Calu3 (cell line): ENCODE measurements at places on chromosomes 6 and 20.
A peak's percentile ranks its signal among the peaks of the same experiment; 100 is the strongest.

- peaks cover 58% of the 10 kb centered on the region for H3K36me3 ChIP-seq
- peak overlapping the region; percentile 99 for H3K27ac ChIP-seq
- H3K4me3 ChIP-seq = peak overlapping the region; percentile 77
- peaks cover 48% of the 10 kb centered on the region for H3K4me1 ChIP-seq
- peak; percentile 77 for DNase-seq
Measured at GRCh38 chr20:62066339-62066982, 780 bp upstream of the TAF4 start.

DNA sequence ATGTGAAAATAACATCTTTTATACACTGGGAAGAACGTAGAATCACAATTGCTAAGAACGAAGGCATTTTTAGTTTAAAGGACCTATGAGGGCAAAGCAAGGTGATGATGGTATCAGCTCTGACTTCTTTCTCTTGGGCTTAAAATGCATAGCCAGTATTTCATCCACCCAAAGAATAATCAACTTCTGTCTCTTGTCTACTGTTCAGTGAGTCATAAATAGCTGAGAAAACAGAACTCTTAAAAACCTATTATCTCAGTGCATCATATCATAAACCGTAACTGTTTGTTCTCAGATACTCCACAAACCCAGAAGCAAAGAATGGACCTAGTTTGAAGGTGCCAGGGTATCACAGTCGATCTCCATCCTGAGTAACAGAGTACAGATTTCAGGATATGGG lies 5.2 kb downstream of the PHF10 start:
- no peak for DNase-seq
- peaks cover 17% of the 10 kb centered on the region for H3K4me1 ChIP-seq
- no peak overlapping the region for H3K4me3 ChIP-seq
- H3K27ac ChIP-seq = no peak overlapping the region

GRCh38 chr6:29912840-29913239 lies 29.5 kb upstream of the HLA-A start:
- H3K4me1 ChIP-seq = peaks cover 28% of the 10 kb centered on the region
- no peak overlapping the region for H3K27ac ChIP-seq
- H3K36me3 ChIP-seq = no peaks in the 10 kb centered on the region
- no peak overlapping the region for H3K4me3 ChIP-seq
- peaks cover 45% of the 10 kb centered on the region for H3K27me3 ChIP-seq

- H3K27me3 ChIP-seq = no peaks in the 10 kb centered on the region
- no peak overlapping the region for H3K4me3 ChIP-seq
- no peaks in the 10 kb centered on the region for H3K4me1 ChIP-seq
Measured at GRCh38 chr6:93164781-93165180, 254.6 kb downstream of the EPHA7 start.

- no peaks in the 10 kb centered on the region for H3K27me3 ChIP-seq
- no peak overlapping the region for H3K27ac ChIP-seq
- no peak overlapping the region for H3K4me3 ChIP-seq
- DNase-seq = no peak
- H3K36me3 ChIP-seq = no peaks in the 10 kb centered on the region
Measured at GRCh38 chr6:77638129-77638830, 14.6 kb upstream of the MEI4 start.

- H3K4me1 ChIP-seq = no peaks in the 10 kb centered on the region
- no peak for DNase-seq
- peaks cover 10% of the 10 kb centered on the region for H3K36me3 ChIP-seq
- no peaks in the 10 kb centered on the region for H3K27me3 ChIP-seq
Measured at GRCh38 chr6:17494919-17495318, 101.5 kb downstream of the CAP2 start.

- H3K27me3 ChIP-seq = no peaks in the 10 kb centered on the region
- H3K4me1 ChIP-seq = peaks cover 15% of the 10 kb centered on the region
- DNase-seq = no peak
- no peak overlapping the region for H3K4me3 ChIP-seq
Measured at GRCh38 chr6:119514345-119514744, 164.8 kb upstream of the MAN1A1 start.

DNA sequence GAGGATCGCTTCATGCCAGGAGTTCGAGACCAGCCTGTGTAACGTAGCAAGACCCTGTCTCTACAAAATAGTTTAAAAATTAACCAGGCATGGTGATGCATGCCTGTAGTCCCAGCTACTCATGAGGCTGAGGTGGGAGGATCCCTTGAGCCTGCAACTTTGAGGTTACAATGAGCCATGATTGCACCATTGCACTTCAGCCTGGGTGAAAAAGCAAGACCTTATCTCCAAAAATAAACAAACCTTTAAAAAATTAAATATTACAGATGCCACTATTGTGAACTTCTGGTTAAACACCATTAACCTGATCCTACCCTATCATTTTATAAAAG lies 116.8 kb downstream of the ARHGAP18 start:
- no peak for DNase-seq
- no peaks in the 10 kb centered on the region for H3K4me1 ChIP-seq
- no peak overlapping the region for H3K27ac ChIP-seq
- H3K4me3 ChIP-seq = no peak overlapping the region

DNA sequence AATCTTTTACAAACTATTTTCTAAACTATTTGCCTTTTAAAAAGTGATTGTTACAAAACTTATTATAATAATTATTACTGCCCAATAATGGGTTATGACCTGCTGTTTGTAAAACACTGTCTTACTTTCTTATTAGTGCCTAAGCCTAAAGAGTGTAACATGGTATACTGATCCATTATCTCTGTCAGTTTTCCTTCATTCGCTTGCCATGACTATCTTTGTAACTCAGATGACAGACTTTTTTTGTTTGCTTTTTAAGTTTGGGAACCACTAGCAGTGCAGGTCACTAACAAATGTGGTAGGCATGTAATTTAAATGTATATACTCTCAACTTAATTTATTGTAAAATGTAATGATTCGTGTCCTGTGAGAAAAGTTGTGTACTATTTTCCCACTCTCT lies 9.9 kb upstream of the TFB1M start:
- no peak for DNase-seq
- no peak overlapping the region for H3K27ac ChIP-seq
- H3K27me3 ChIP-seq = no peaks in the 10 kb centered on the region
- H3K36me3 ChIP-seq = peaks cover 12% of the 10 kb centered on the region
- peaks cover 27% of the 10 kb centered on the region for H3K4me1 ChIP-seq

DNA sequence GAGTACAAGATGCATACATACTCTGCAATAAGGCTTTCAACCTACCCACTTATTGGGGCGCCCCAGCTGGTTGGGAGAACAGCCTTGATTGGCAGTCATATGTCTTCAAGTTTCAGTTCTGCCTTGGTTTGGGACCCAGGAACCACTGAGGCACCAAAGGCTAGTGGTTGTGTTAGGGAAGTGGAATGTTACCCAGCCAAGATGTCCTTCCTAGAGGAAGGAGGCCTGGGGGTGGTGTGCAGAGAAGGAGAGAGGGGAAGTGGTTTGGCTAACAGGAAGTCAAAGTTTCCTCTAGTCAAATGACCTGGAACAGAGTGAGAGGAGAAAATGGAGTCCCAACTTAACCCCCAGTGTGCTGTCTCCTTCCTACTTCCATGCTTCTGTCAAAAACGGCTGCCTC lies 59.4 kb downstream of the CD164 start:
- H3K36me3 ChIP-seq = no peaks in the 10 kb centered on the region
- no peak for DNase-seq
- no peak overlapping the region for H3K4me3 ChIP-seq
- H3K27me3 ChIP-seq = no peaks in the 10 kb centered on the region

- no peaks in the 10 kb centered on the region for H3K27me3 ChIP-seq
- peak overlapping the region; percentile 95 for H3K27ac ChIP-seq
- peak overlapping the region; percentile 17 for H3K4me3 ChIP-seq
- DNase-seq = no peak
- H3K4me1 ChIP-seq = peaks cover 86% of the 10 kb centered on the region
Measured at GRCh38 chr6:43912598-43913371, 142.8 kb downstream of the VEGFA start.

- H3K36me3 ChIP-seq = no peaks in the 10 kb centered on the region
- peaks cover 8% of the 10 kb centered on the region for H3K4me1 ChIP-seq
- no peaks in the 10 kb centered on the region for H3K27me3 ChIP-seq
- H3K4me3 ChIP-seq = no peak overlapping the region
Measured at GRCh38 chr6:4114123-4114522, 21.3 kb downstream of the ECI2 start.

- H3K27ac ChIP-seq = no peak overlapping the region
- no peak for DNase-seq
- H3K36me3 ChIP-seq = peaks cover 82% of the 10 kb centered on the region
- peaks cover 17% of the 10 kb centered on the region for H3K4me1 ChIP-seq
- no peaks in the 10 kb centered on the region for H3K27me3 ChIP-seq
Measured at GRCh38 chr20:58992911-58993310, 11.9 kb downstream of the NELFCD start.

GRCh38 chr6:18742406-18742805 lies 355.3 kb downstream of the RNF144B start:
- no peak overlapping the region for H3K4me3 ChIP-seq
- no peak overlapping the region for H3K27ac ChIP-seq
- no peaks in the 10 kb centered on the region for H3K36me3 ChIP-seq
- no peaks in the 10 kb centered on the region for H3K27me3 ChIP-seq
- no peaks in the 10 kb centered on the region for H3K4me1 ChIP-seq

DNA sequence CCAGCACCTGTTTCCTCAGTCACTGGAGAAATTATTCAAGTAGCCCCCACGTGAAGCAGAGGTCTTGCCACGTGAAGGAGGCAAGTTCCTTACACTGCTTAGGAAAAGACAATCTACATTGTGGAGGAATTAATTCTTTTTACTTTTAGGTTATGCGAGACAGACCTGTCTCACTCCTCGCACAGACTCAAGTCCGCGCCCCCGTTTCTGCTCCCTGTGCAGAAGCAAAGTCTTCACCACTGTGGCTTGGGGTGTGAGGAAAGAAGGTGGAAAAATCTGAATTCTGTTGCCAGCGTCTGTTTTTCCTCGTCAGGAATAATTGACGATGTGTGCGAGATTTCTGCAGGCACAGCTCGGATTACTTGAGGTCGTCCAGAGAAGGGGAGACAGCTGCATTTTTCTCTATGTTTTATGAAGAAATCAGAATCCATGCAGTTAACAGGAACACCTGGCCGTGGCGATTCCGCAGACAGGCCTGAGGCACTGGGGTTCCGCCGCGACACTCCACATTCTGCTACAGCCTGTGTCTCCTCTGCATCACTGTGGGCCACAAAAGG lies 185.1 kb downstream of the SMOC2 start:
- no peaks in the 10 kb centered on the region for H3K36me3 ChIP-seq
- no peak overlapping the region for H3K27ac ChIP-seq
- peaks cover 11% of the 10 kb centered on the region for H3K4me1 ChIP-seq

GRCh38 chr6:55131616-55132015 lies 42.7 kb upstream of the HCRTR2 start:
- no peak for DNase-seq
- no peak overlapping the region for H3K27ac ChIP-seq
- H3K4me3 ChIP-seq = no peak overlapping the region
- no peaks in the 10 kb centered on the region for H3K27me3 ChIP-seq
- H3K36me3 ChIP-seq = no peaks in the 10 kb centered on the region

DNA sequence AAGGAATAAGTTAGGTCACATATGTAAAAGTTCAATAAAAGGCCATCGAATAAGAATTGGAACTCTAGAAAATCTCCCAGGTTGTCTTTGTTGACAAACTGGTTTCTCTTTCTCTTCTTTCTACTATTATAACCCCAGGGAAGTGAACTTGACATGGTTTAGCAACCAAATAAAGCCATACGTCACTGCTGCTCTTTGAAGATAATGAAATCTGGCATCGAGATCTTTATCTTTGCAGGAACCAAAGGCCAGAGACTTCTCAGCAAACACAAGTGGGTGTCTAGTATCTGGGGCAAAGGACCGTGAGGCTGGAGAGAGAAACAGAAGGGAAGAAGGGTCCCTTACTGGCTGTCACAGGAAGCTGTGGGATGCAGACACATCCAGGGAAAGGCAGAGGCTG lies 286.7 kb upstream of the CDYL start:
- peaks cover 10% of the 10 kb centered on the region for H3K36me3 ChIP-seq
- no peaks in the 10 kb centered on the region for H3K27me3 ChIP-seq
- no peak overlapping the region for H3K27ac ChIP-seq
- H3K4me1 ChIP-seq = peaks cover 9% of the 10 kb centered on the region
- no peak for DNase-seq

GRCh38 chr20:52103913-52104545 lies 87.5 kb downstream of the ZFP64 start:
- no peaks in the 10 kb centered on the region for H3K4me1 ChIP-seq
- no peak overlapping the region for H3K4me3 ChIP-seq
- no peak for DNase-seq
- H3K27ac ChIP-seq = no peak overlapping the region
- no peaks in the 10 kb centered on the region for H3K36me3 ChIP-seq

GRCh38 chr20:44142413-44142812 lies 44.6 kb downstream of the JPH2 start:
- H3K27me3 ChIP-seq = peaks cover 51% of the 10 kb centered on the region
- no peaks in the 10 kb centered on the region for H3K4me1 ChIP-seq

DNA sequence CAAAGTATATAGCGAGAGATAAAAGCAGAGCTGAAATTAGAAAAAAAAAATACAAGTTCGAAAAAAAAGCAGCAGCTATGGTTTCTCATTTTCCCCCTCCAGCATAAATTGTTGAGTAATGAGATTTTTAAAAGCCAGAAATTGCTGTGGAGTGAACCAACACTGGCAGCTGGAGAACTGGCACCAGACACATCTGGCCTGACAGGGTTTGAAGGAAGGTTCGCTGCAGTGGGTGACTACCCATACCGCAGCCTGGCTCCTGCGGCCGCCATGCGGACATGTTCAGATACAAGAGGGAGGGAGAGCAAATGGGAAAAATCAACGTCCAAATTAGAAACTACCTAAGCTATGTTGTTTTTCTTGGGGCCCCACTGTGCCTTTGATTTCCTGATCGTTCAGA lies 3.3 kb downstream of the APCDD1L start:
- no peaks in the 10 kb centered on the region for H3K36me3 ChIP-seq
- no peak overlapping the region for H3K27ac ChIP-seq
- DNase-seq = no peak
- H3K4me3 ChIP-seq = no peak overlapping the region
- peaks cover 6% of the 10 kb centered on the region for H3K4me1 ChIP-seq

- no peak overlapping the region for H3K4me3 ChIP-seq
- H3K4me1 ChIP-seq = peaks cover 32% of the 10 kb centered on the region
- peak; percentile 24 for DNase-seq
- no peak overlapping the region for H3K27ac ChIP-seq
Measured at GRCh38 chr6:118387921-118388701, 160.0 kb upstream of the PLN start.

DNA sequence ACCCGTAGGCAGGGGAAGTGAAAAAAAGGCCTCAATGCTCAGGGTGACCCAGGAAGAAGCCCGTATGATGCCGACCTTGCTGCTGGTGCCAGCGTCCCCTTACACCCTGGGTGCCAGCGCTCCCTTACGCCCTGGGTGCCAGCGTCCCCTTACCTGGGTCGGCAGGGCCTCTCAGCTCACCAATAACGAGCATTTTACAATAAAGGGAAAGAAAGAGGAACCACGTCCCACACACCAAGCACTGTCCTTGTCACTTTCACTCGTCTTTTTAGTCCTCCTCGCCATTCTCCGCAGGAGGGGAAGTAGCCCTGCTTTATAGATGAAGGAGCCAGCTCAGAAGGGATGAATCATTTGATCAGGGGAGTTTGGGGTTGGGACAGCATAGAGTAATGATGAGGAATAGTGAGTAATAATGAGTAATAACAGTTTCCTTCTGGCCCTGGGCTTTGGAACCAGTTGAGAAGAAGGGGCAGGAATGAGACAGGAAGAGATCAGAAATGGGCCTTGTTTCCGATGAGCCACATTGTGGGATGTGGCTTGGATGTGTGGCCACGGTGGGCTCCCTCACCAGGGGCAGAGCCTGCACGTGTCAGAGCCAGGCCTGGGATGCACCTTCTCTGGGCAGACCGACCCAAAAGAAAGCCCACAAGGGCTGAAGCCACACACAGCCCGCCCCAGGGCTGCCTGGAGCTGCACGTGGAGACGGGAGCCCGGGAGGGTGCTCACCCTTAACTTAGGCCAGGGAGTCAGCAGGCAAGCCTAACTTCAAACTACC lies 75.7 kb downstream of the SYNJ2 start:
- no peaks in the 10 kb centered on the region for H3K27me3 ChIP-seq
- H3K27ac ChIP-seq = peak overlapping the region; percentile 81
- H3K4me3 ChIP-seq = no peak overlapping the region
- peaks cover 24% of the 10 kb centered on the region for H3K36me3 ChIP-seq
- H3K4me1 ChIP-seq = peaks cover 26% of the 10 kb centered on the region
